ENCODE measurements at places on chromosomes 5 and 9.

GRCh38 chr5:106397700-106398099 is 1273.0 kb downstream of the EFNA5 start:
- DNase-seq, result no peak

- no peak for DNase-seq
Observed at GRCh38 chr9:131892902-131893500, 153.1 kb upstream of the RAPGEF1 start.

DNA sequence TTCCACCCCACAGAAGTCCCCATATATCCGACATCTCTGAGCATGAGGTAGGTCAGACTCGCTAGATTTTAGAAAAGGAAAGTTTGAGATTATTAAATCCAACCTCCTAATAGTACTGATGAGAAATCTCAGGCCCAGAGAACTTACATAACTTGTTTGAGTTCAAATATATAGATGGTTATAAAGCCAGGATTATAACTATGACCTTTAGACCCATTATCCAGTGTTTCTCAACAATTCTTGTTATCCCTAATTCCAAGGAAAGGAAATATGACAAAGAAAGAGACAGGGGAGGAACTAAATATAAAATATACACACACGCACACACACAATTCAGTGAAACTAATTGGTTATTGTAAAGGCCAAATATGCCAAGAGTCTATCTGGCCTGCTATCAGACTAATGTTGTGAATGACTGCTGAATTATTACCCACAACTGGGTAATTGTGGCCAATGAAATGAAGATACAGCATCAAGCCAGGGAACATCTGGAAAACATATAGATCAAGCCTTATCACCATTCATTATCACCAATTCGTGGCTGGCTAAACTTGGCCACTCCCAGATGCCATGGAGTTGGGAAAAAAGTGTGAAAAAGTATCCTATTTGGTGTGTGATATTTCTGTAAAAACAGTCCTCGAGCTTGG is 248.4 kb downstream of the PRELID2 start:
- no peak for DNase-seq

GRCh38 chr9:121199921-121200320 is 1.7 kb downstream of the RAB14 start:
- no peak for DNase-seq

DNA sequence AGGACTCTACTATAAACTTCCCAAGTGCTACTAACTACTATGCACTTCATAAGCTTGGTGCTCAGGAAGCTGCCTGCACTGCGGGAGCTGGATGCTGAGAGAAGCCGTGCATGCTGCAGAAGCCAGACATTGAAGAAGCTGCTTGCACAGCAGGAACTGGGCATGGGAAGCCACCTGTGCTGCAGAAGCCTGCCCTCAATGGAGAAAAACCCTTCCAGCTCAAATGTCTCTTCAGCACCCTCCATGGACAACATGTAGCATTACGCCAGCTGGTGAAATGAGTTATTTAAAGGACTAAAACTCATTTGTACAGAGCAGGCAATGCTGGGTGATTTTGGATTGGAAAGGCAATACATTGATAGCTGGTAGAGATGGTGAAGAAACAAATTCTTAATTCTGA is 247.2 kb downstream of the KIF4B start:
- no peak for DNase-seq

- DNase-seq, result peak; percentile 83
Observed at GRCh38 chr5:111755942-111756381, 1.0 kb downstream of the NREP start.

DNA sequence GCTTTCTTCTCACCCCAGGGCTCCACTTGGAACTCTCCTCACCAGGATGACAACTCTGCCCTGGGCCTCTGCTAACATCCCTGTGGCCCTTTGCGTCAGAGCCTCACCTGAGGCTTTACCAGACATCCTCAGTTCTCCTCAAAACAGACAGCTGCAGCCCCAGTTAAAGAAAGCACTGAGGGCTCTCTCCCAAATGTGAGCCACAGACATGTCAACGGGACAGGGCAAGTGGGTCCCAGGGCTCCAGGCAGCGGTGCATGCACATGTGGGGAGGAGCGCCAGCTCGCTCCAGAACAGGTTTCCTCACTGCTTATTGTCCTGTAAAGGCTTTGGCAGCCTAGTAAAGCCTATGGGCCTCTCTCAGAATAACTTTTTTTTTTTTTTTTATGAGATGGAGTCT is 37.3 kb downstream of the IPPK start:
- DNase-seq, result no peak

- no peak for DNase-seq
Observed at GRCh38 chr9:97900738-97901565, 21.3 kb downstream of the TRMO start.

DNA sequence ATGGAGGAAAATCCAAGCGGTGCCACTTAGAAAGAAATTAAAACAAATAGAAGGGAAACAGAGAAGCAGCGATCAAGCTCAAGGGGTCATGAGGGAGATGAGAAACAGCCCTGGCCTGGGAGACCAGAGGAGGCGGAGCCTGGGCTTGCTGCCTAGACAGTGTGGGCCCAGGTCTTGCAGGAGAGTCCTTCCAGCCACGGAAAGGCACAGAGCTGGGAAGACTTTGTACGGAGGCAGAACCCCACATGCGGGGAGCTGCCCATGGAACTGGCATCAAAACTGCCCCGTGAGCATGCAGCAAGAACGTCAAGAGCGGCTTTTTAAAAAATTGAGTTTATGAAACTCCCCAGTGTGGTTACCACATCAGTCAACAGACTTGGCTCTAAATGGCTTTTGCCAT is 119.4 kb downstream of the IRX1 start:
- DNase-seq, result peak; percentile 5

- DNase-seq, result no peak
Observed at GRCh38 chr9:120441426-120442307, 138.3 kb downstream of the CDK5RAP2 start.

DNA sequence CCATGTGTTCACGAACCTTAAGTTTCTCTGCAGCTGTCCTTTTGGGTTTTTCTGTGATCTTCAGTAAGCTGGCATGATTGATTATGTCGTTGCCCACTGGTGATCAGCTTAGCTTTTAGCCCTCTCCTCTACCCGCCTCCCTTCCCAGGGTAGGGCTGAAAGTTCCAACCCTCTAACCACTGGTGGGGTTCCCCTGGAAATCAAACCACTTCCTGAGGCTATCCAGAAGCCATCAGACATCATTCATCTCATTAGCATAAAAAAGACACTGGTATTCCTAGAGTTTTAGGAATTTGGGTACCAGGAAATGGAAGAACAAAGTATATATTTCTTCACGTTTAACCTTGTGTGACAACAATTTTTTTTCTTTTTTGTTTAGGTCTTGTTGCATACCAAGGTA is 29.8 kb downstream of the SPIN1 start:
- DNase-seq, result no peak

DNA sequence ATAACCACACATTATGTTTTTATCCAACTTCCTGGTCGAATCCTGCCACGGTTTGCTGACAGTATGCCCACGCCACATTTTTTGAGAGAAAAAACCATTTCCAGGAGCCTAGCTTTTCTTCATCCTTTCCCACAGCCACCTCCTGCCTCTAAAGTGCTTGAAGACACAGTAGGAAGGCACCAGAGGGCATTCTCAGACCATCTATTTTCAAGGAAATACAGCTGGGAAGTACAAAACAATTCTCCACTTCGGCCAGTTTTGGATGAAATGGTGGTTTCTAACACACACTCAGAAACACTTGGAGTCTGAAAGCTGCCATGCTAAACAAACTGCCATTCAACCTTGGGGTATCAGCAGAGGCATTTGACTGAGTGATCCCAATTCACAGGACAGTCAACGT is 86.3 kb upstream of the RPS23 start:
- peak; percentile 57 for DNase-seq

- DNase-seq, result no peak
Observed at GRCh38 chr5:74184649-74185048, 455.9 kb downstream of the ENC1 start.

DNA sequence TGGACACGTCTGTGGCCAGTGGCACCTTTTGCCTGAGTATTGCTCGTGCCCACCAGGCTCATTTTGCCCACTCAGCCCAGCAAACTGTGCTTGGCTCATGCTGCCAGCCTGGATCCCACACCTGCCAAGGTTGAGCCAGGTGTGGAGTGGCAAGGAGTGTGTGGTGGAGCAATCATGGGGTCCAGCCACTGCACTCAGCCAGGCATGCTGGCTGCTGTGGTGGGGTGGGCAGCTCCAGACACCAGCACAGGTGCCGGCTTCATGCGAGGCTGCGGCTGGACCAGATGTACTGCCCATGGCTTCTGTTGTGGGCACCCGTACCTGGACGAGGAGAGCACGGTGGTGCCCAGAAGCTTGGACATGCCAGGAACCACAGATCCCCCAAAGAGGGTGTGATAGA is 364.1 kb downstream of the TMEM38B start:
- no peak for DNase-seq

DNA sequence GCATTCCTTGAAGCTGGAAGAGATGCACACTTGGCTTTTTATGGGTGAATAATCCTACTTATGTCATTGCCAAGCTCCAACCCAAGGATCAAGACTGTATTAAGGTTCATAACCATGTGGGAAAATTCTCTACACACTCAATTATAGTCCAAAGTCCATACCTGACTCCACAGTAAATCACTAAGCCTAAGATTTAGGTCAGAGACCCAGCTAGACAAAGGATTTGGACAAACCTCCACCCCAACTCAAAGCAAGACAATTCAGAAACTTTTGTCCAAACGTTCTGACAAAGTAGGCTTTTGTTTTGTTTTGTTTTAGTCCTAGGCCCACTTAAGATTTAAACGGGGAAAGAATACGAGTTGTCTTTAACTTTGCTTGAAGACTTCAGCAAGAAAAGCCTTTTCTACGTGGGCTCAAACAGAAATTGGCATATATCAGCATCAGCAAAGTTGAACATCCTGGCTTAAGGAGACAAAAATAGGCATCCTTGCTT is 1.7 kb downstream of the MEGF9 start:
- DNase-seq, result no peak

GRCh38 chr5:94082405-94082804 is 341.0 kb upstream of the POU5F2 start:
- DNase-seq, result no peak
